ENCODE measurements at places on chromosomes 4 and X. TPM values are rescaled to one million over a fixed set of nuclear protein-coding genes. Genes with fewer than 3 reads are reported as not detected.

ARSH gene
- not detected for total RNA-seq

OFD1 gene
- total RNA-seq, result 19.1 TPM

AKAP14 gene
- total RNA-seq, result 2.7 TPM

ADH7 gene
- total RNA-seq, result 1.4 TPM

CYTL1 gene
- total RNA-seq, result 0.73 TPM

CYSLTR1 gene
- total RNA-seq, result 2.8 TPM

PGAM4 gene
- total RNA-seq, result not detected

FGD1 gene
- total RNA-seq, result 5.3 TPM

CORIN gene
- total RNA-seq, result 1.4 TPM

NLRP2B gene
- total RNA-seq, result not detected

ABCE1 gene
- total RNA-seq, result 35.1 TPM

PCDH7 gene
- 15.5 TPM for total RNA-seq

BST1 gene
- total RNA-seq, result 20.8 TPM

UPF3B gene
- total RNA-seq, result 4.5 TPM

VCX3B gene
- not detected for total RNA-seq

MAGED4 gene
- total RNA-seq, result 7.0 TPM

PAGE4 gene
- not detected for total RNA-seq

RNF150 gene
- total RNA-seq, result 3.1 TPM

BEX1 gene
- 0.65 TPM for total RNA-seq

RNF175 gene
- total RNA-seq, result not detected

CXCL1 gene
- 4.1 TPM for total RNA-seq

LSM6 gene
- total RNA-seq, result 33.9 TPM

PDLIM3 gene
- 33.6 TPM for total RNA-seq

HCCS gene
- 18.9 TPM for total RNA-seq

SLC10A4 gene
- 0.84 TPM for total RNA-seq

LYAR gene
- total RNA-seq, result 9.7 TPM

Measured in left lung (tissue), 14 donors.